ENCODE measurements at places on chromosomes 5 and 9.

DNA sequence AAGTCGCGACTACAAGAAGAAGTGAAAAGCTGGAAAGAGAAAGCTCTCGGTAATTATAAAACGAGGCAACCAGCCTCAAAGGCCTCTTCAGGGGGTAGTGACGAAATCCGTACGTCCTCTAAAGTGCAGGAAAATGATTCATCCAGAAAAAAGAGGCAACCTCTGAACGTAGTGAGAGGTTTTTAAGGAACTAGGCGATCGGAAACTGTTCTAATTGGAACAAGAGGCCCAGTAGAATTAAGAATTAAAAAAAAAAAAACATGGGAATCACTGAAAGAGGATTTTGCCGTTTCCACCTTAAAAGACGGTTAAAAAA, 1.0 kb downstream of the CSNK1A1 start:
- peak; percentile 35 for DNase-seq

GRCh38 chr5:80140496-80140895, 105.3 kb downstream of the THBS4 start:
- no peak for DNase-seq

DNA sequence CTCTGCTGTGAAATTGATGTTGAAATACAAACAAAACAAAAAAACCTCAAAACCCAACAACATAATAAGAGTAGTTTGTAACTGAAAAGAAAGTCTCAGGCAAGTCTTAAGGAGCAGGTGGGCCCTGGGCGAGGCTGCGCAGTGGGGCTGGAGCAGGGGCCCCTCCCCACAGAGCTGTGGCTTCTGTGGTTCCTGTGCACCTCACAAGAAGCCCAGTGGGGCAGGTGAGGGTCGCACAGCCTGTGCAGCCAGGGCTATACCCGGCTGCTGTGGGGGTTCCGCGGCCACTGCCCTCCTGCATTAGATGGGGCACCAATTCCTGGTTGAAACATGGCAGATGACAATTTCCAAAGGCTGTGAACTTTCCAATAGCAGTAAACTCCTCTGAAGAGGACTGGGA, 75.3 kb downstream of the TRIO start:
- no peak for DNase-seq

- no peak for DNase-seq
Measured at GRCh38 chr5:65243161-65243560, 238.6 kb downstream of the ADAMTS6 start.

- no peak for DNase-seq
Measured at GRCh38 chr5:157115012-157115411, 6.2 kb upstream of the HAVCR2 start.

- DNase-seq: no peak
Measured at GRCh38 chr5:17430241-17430640, 67.8 kb upstream of the TAF11L2 start.

DNA sequence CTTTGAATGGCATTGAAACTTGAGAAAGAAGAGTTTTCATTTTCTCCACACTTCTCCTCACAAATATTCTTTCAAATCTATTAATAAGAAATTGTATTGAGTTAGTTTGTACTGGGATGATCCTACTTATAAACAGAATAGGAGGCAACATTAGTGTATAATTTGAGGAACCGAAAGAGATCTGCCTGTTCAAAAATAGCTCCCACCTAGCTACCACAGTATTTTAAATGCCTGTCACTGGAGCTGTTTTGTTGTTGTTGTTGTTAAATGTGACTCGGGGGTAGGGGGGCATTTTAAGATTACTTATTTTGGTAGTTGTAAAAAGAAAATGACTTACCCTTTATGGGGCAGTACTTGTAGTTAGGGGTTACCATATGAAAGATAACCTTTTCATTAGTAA, 20.1 kb upstream of the HAPLN1 start:
- DNase-seq: no peak

DNA sequence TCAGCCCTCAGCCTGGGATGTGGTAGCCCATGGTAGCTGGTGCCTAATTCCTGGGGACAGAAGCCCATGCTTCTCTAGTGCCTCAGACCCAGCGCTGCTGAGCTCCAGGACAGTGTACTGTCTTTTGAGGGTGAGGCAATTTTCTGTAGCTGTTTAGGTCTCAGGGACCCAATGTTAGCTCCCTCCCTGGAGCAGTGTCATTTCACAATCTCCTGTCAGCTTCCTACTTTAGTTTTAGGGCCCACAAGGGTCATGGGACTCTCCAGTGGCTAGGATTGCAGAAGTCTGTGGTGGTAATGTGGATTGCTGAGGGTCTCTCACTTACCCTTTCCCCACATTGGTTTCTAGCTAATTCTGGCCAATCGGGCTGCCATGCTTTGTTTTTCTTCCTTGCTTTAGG, 67.7 kb upstream of the CCL21 start:
- DNase-seq: no peak

GRCh38 chr5:81253875-81254274, 20.8 kb downstream of the CKMT2 start:
- DNase-seq: no peak

GRCh38 chr5:81899123-81899522, 72.7 kb upstream of the ATG10 start:
- no peak for DNase-seq

- no peak for DNase-seq
Measured at GRCh38 chr5:159504857-159505304, 174.6 kb upstream of the IL12B start.

DNA sequence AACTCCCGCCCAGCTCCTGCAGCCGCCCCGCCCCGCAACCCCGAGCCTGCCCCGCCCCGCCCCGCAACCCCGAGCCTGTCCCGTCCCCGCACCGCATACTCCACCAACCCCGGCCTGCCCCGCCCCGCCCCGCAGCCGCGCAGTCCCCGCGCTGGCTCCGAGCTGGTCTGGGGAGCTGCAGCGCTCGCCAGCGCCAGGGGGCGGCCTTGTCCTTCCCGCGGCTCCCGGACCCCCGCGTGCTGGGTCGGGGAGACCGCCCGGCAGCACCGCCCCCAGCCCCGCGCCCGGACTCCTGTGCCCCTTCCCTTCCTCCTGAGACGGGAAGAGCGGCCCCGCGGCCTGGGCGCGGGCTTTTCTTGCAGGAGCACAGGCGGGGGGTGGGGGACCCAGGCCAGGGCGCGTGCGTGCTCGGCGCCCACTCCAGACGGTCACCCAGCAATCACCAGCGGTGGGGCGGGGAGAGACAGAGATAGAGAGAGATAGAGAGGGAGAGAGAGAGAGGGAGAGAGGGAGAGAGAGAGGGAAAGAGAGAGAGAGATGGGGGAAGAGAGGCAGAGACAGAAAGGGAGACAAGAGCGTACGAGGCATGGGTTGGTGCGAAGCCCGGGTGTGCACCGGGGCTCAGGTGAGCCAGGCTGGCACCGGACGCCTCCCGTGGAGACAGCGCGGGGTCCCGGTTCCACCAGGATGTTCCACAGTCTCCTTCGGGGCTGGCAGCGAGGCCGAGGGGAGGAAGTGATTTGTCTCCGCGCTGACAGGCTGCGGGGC, 14.7 kb upstream of the TMEM250 start:
- DNase-seq: no peak

Data from activated CD4-positive, alpha-beta T cell treated with anti-CD3 and anti-CD28 coated beads, Interleukin-2, Interleukin-4, amounts not matched to agents 100 ng/mL and 50 ng/mL, durations not matched to agents 16 hours and 8 hours (primary cell).